ENCODE measurements at places on chromosomes 2 and 18.

- no peak for DNase-seq
These were observed at the start of gene DLX1 for GRCh38 chr2:172085460-172086159. DLX1 (plus strand) TSS chr2:172085507; CDS start chr2:172085678, 171 bp downstream.

DNA sequence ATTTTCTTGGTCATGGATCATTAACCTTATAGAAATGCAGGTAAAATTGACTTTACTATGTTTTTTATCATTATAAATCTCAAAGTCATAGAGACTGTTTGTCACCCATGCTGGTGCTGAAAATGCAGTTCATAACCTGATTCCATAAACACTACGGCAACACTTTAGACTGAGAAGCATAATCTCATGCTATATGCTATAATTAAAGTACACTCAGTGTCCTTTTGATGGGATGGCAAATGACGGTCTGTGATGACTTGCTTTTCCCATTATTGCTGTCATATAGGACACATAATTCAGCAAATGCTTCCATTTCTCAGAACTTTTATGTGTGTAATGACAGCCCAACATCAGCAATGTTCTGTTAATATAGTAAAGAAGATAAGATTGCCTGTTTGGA is 162.9 kb downstream of the CD226 start:
- DNase-seq = no peak

DNA sequence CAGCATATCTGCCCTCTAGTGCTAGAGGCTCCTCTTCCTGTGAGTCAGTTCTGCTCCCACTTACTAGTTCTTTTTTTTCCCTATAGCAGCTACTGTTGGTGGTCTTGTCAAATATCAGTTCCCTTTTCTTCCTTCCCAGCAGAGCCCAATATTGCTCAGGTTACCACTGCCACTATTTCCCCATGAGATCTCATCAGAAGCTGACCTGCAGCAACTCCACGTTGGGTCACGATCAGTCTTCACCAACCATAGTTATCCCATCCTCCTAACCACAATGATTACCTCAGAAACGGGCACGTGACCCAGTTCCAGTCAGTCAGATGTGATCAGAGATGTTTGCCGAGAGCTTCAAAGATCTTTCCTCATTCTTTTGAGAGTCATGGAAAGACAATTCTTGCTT is 59.7 kb upstream of the CAPN13 start:
- DNase-seq = no peak

DNA sequence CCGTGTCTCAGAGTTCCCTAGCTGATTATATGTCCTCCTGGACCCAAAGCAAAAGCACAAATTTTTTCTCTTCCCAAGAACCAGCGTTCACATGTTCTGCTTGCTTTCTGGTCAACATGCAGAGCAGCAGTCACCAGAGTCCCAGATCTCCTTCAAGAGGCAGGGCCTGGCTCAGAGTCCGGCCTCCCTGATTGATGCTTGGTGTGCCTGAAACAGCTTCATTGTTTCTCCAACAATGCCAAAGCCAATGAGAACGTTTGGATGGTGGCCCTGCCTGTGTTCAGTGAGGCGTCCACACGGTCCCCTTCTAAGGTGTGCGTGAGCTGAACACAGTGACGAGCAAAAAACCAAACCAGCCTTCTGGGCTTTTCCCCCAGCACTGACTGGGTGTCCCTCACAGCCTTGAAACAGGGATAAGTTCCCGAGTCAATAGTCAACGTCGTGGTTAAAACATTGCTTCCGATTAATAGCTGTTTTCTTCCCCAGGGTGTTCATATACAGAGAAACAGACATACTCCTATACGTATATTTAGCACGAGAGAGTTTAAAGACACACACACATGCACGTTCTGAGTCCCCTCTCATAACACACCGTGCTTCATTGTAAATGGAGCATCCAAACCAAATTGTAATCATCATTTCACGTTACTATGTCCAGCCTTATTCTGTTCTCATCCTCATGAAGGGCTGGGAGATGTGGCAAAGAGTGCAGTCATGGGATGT is 19.3 kb upstream of the POU3F3 start:
- DNase-seq = no peak

GRCh38 chr2:168490015-168490874 is 34.2 kb downstream of the CERS6 start:
- peak; percentile 38 for DNase-seq

- DNase-seq = peak; percentile 57
These were observed 21.3 kb downstream of the HNRNPLL start for GRCh38 chr2:38581193-38582147.

- DNase-seq = no peak
These were observed 36.6 kb downstream of the VAPA start for GRCh38 chr18:9950289-9951016.

DNA sequence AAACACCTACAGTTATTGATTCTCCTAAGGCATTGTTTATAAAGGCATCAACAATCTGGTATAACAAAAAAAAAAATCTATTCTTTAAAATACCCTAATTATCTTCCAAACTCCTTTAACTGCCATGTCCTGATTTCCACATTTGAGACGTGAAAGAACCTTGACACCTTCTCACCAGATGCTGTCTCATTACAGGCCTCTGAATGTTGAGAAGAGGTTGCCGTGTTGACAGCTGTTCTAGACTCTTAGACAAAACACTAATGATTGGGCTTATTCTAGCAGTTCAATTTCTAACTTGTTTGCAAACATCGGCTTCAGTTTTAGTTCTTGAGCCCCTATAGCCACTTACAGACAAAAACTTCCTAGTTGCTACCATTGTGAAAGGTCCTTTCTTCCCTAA is 988.8 kb downstream of the LRP1B start:
- DNase-seq = no peak

Measured in Daoy (cell line).